Thoracic aorta (tissue), 2 donors: ENCODE measurements at places on chromosomes 1 and 21.

DNA sequence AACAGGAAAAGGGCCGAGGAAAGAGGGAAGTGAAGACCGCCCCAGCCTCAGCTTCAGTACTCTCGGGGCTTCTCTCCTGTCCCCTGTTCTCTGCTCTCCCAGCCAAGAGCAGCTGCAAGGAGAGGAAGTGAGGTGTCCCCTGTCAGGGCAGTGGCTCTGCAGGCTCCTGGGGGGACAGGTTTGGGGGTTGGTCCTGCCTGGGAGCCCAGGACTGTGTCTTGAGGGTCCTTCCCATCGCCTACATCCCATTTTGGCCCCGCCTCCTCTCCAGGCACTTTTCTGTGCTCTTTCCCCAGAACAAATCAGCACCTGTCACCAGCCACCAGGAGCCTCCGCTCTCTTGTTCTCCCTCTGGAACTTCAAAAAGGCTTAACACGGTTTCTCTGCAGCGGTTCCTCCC is 82.6 kb downstream of the VWA5B1 start:
- no peak for DNase-seq

- DNase-seq: no peak
These were observed 25.2 kb upstream of the TRIM45 start for GRCh38 chr1:117146575-117147340.

- no peak for DNase-seq
These were observed 352.4 kb downstream of the PTBP2 start for GRCh38 chr1:97073936-97074335.

DNA sequence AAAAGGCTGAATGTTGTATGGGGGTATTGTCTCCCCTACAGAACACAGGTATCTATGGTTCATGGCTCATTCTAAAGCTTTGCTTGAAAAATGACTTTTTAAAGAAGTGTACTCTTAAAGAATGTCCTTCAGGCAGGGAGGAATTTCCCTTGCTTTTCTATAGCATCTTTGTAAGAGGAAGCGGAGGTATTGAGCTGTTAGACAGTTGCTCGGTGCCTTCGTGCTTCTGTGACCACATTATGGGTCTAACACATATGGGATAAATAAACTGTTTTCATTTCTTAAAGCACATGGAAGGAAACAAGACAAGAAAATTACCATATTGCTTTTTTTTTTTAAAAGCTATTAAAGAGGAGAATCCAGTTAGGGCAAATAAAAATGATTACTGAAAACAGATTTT is 182.9 kb downstream of the NTNG1 start:
- no peak for DNase-seq

DNA sequence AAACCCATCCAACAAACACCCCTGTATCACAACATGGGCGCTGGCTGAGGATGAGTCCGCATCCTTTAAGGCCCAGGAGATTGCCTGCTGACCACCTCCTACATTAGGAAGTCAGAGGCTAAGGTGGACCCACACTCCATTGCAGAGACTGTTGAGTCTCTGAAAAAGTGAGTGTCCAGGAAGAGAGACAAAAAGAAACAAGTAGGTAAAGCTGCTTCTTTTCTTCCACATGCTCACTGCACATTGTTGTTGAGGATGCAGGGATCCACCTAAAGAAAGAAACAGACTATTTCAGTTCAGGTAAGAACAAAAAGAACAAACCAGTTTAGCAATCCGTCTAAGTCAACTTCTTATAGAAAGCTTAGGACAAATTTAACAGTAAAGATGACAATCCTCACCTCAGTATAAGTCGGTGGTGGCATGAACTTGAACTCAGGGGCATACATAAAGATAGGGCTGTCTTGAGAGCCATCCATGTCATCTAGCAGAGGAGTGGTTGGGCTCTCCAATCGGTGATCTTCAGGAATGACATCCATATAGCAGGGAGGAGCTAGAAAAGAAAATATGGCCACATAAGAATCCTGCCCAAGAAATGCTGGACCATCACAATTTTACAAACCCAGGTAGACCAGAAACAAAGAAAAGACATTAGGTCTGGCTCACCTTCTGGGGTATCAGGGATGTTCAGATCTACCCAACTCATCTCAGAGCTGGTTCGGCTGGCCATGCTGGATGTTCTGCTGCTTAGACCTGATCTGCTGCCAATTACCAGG is 2.6 kb downstream of the TXNIP start:
- no peak for DNase-seq

DNA sequence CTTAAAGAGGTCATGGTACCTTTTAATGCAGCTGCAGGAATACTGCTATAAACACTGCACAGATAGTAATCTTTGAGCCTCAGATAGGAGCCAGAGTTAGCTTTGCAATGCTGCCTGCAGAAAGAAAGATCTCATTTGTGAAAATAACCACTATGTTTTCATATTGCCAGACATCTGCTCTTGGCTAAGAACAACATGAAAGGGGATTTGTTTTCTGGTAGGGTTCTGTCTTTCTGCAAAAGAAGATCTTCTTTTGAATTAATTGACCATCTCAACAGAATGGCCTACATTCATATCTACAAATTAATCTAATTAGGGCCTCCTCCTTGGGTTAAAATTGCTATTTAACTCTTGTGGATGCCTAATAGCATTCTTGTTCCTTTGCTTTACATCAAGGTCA is 177.6 kb upstream of the DPYD start:
- no peak for DNase-seq

DNA sequence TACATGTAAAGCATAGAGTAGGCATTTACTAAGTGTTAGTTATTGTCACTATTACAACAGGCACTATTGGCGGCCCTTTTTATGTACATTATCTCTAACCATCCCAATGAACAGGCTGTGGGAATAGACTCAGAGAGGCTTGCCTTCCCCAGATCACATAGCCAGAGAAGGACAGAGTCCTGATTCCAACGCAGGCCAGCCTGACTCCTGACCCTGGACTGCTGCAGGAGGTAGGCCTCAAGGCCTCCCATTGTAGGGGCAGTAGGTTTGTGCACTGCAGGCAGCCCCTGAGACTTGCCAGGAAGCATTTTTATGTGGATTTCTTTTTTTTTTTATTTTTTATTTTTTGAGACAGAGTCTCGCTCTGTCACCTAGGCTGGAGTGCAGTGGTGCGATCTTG is 6.4 kb upstream of the GFI1 start:
- DNase-seq: no peak

DNA sequence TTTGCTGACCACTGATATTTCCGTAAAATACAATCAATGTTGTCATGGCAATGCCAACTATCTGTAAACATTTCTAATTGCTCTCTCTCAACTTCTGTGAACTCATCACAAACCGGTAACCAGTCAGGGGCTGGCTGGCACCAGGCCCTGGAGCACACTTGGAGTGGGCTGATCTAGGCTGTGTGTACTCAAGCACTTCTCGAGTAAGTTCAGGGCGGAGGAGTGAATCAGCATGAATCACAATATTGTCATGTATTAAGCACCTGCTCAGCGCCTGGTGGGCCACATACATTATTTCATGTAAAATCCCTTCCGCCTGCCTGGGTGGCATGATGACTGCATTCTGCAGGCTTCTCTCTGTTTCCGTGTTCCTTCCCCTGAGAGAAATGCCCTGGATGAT is 212.4 kb downstream of the FOXD2 start:
- DNase-seq: no peak

GRCh38 chr1:2384941-2385481 is 6.3 kb downstream of the MORN1 start:
- no peak for DNase-seq

DNA sequence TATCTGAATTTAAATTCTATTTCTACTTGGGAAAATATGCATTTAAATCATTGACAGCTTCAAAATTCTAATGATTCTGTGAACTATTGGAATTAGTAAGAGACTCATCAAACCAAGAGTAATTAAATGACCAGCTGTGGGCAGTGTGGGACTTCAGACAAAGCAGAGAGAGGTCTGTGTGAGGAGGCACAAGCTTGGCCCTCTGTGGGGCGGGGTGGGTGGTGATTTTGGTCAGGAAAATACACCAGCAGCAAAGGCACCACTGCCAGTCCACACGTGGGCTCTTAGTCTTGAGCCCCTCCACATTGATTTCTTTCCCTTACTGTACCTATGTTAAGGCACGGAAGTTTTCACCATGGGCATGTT is 39.2 kb upstream of the RAB4A start:
- no peak for DNase-seq

GRCh38 chr1:62794053-62794452 is 10.1 kb downstream of the ATG4C start:
- no peak for DNase-seq

DNA sequence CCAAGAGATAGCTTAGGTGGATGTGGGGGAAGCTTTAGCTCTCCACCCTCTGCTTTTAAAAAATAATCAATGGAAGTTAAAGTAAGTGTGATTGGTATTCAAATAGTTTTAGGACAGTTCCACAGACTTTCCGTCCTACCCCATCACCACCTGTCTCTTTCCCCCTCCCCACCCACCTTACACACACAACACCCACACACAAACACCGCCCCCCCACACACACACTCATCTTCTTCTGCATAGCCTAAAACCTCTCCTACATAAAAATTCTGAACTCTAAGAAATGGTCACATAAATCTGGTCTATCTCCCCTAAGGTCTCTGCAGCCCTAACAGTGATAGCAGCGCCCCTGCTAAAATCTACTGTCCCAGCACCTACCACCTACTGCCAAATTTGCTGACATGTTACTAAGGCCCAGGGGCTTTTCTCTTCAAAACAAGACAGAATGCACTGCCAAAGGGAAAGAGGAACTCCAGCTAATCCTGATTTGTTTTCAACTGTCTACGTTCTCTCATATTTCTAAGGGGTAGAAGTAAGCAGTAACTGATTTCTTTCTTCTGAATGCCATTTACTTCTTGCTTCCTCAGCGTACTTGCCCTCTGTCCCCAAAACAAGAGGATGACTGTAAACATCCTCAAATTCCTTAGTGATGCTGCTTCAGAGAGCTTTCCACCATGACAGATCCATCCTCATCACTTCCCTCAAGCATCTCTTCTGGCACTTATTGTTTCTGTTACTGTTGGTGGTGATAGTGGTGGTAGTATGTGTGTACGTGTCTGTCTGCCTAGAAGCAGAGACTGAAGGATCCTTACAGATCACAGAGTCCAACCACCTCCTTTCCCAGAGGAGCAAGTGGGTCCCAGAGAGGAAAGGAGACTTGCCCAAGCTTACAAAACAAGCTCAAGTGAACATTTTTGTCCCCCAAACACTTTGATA is 56.8 kb downstream of the LUZP1 start:
- DNase-seq: no peak
